ENCODE measurements at places on chromosomes 2 and 18.

DNA sequence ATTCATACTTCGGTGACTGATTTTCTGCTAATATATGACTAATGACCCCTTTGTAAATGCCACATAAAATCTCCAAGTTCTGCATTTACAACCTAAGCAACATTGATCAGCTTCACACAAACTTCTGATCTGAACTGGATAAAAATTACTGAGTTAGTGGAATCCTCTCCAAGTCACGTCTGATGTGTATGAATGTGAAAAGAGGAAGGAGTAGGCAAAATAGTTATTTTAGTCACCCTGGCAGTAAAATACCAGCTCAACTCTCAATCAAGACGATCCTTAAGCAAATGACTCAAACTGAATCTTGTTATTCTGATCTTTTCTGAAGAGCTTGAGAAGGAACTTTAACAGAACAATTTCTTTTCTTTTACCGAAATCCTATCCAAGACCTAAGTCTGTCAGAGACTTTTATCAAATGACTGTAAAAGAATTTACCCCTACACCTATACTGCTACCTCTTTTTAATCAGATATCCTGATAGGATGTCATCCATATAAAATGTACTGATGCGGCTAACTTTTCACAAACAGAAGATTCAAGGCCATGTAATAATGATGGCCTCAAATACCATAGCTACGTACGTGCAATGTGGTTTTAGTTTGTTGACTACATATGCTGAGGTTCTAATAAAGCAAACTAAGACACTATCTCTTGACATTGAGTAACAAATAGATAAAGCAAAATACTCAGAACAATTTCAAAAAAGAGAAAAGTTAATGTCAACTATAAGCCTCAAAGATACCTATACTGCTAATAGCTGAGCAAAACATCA lies 23.7 kb downstream of the CUL3 start:
- DNase-seq: no peak

DNA sequence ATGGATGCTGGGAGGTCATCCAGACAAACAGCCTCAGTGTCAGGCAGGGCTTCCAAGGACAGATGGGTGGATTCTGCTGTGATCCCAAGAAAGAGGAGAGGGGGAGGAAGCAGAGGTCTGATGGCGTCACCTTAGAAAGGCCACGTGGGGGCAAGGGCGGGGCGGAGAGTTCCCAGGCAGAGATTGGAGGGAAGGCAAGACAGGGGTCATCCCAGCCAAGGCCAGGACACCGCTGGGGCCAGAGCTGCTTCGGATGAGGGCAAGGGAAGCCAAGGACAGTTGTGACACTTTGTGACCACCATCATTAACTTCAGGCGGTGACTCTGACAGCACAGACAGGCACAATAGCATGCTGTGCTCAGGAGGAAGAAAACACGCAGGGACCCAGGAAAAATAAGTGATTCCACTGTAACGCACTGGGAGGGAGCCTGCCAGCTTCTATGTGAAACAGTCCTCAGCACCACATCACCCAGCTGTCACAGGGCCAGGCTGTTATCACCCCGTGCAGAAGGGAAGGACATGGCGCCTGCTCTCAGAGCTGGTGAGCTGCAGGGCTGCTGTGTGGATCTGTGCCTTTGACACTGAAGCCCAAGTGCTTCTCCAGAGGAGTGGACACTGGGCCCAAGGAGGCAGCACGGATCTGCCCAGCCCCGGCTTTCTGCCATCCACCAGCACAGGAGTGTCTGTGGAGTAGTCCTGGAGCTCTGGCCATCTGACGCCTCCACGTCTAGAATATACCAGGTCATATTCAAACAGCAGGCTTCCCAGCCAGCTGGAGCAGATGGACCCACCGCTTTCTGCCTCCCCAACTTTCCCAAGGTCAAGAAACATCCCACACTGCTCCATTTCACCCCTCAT lies 204.1 kb downstream of the NDUFA10 start:
- DNase-seq: no peak

DNA sequence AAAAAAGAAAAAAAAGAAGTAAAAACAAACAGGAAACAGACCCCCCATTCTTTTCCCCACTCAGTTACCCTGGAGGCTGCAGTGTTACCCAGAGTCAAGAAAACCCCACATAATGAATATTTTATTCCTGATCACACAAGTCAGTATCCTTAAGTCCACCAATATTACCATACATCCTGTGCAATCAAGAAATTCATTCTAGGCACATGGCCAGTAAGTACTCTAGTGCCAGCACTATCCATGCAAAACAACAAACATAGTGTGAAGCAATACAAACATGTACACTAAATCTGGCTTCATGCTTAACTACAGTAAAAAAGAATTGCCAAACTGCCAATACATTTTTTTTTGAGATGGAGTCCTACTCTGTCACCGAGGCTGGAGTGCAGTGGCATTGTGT lies 111.6 kb downstream of the FAM168B start:
- DNase-seq: no peak

GRCh38 chr2:119888680-119889079 lies 124.2 kb upstream of the EPB41L5 start:
- peak; percentile 87 for DNase-seq

DNA sequence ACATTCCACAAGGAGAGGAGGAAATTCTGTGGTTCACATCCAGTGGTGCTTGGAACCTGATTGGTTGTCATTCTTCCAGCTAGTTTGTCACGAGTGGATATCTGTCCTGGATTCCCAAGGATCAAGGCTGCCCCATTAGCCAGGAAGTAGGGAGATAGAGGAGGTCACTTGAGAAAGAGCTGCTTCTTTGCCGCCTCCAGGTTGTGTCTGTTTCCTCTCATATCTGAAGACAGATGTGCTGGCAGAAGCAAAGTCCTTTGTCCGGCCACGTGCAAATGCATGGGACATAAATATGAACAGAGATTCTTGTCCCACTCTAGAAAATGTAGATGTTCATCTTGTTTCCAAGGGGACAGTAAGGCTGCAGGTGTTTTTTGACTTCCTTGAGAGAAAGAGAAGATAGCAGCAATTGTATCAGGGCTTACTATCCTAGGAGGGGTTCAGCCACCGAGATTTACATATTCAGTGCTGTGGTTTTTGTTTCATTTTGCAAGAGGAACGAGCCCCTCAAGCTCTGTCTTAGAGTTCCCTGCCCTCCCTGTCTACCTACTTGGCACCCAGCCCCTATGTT lies 174.4 kb downstream of the RPIA start:
- DNase-seq: no peak

DNA sequence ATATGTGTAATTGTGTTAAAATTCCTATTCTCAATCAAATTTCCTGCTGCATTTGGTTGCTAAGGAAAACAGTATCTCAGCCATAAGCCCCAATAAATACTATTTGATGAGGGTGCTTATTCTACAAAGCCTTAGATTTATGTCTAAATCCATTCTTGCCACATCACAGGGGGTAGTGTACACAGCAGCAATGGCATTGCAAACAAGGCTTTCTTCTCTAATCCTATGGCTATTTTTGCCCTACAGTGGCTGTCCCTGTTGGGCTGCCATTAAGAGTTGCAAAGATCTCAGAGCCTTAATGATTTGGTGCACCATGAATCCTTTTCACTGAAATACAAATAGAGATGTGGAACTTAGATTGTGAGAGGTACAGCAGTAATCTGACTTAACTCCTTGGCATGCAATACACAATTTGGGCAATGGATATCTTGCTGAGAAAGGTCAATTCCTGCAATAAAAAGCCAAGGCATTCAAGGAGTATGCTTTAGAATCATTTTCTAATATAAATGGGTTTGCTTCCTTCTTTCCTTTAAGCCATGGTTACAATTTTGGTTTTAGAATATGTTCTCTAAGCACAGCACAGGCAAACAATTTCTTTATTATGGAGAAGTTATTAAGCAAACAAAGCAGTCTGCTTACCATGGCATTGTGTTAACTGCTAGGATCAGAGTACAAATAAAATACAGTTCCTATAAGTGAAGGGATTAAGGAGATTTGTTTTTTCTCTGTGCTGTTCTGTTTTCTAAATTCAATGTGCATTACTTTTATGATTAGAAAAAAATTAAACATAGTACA lies 69.8 kb upstream of the CD302 start:
- DNase-seq: no peak

GRCh38 chr2:2926009-2926857 lies 451.4 kb downstream of the EIPR1 start:
- DNase-seq: no peak

GRCh38 chr18:9021458-9021857 lies 81.0 kb upstream of the NDUFV2 start:
- DNase-seq: no peak

- DNase-seq: no peak
Observed at GRCh38 chr2:176692533-176692932, 423.3 kb downstream of the MTX2 start.

GRCh38 chr2:173555833-173556232 lies 201.2 kb downstream of the CDCA7 start:
- DNase-seq: peak; percentile 57

- DNase-seq: peak; percentile 66
Observed at GRCh38 chr2:190972846-190973245, 41.1 kb downstream of the STAT1 start.

GRCh38 chr2:241906826-241907570 lies 37.5 kb downstream of the RTP5 start:
- DNase-seq: no peak

DNA sequence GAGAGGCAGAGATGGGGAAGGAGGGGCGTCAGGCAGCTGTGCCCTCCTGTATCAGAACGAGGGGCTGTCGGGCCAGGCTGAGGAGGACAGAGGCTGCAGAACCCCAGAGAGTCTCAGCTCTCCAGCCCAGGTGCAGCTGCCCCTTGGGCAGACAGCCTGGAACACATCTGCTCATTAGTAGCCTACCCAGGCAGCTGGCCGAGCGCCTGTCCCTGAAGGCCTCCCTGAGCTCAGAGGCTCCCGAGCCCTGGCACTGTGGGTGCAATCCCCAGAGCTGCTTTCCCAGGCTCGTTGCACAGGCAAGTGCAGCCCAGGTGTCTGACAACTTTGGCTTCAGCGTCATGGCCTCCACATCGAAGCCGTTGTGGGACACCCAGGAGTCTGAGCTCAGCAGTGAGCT lies 13.1 kb upstream of the TMEM185B start:
- no peak for DNase-seq

GRCh38 chr2:207385076-207385475 lies 144.7 kb upstream of the CREB1 start:
- no peak for DNase-seq

- peak; percentile 48 for DNase-seq
Observed at GRCh38 chr2:122960759-122961641, 1064.1 kb upstream of the CNTNAP5 start.

DNA sequence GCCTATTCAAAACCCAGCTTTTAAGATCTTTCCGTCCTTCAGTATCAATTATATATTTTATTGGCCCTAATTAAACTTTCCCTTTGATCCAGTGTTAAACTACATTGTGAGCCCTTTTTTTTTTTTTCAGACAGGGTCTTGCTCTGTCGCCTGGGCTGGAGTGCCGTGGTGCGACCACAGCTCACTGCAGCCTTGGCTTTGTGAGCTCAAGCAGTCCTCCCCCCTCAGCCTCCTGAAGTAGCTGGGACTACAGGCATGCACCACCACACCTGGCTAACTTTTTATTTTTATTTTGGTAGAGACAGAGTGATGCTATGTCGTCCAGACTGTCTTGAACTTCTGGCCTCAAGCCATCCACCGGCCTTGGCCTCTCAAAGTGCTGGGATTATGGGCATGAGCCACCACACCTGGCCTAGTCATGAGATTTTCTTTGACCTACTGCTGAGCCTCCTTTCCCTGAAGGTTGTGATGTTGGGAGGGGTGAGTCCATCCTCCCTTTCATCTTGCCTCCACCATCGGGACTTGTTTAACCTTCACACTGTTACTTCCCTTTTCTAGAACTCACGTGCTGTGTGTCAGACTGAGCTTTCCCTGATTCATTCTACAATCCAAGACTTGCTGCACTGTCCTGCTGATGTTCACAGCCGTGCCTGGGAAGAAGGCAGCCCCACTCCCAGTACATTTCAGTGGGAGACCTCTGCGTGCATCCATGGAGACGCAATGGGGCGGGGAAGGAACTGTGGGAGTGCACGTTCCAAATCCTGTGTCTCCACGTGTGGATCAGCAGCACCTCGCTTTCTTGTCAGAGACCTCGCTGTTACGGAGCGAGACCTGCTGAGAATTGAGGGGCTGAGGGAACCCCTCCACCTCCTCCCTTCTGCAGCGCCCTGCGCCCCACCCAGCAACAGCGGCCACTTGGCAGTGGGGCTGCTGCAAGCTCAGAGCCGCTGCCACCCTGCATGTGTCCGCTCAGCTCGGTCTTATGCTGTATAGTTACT lies 10.8 kb downstream of the OXER1 start:
- DNase-seq: no peak

GRCh38 chr2:181411105-181411849 lies 45.9 kb upstream of the ITGA4 start:
- peak; percentile 35 for DNase-seq

- peak; percentile 47 for DNase-seq
Observed at GRCh38 chr18:58768293-58768974, 96.2 kb upstream of the ZNF532 start.

- no peak for DNase-seq
Observed at GRCh38 chr2:134354611-134355010, 100.7 kb downstream of the MGAT5 start.

DNA sequence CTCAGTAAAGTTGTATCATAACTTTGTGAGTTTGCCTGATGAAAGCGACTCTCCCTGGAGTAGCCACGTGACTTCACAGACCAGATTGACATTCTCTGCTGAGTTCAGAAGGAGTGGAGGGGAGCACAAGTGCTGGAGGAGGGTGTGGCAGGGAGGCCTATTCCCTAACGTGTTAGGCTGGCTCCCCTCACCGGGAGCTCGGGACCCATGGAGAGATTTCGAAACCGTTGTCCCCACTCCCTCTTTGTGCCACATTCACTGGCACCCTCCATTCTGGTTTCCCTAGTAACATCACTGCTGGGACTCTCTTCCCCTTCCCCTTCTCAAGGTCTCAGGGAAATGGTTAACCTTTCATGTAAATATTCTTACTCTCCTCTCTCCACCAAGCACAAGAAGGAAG lies 279.9 kb downstream of the ALPK2 start:
- no peak for DNase-seq

DNA sequence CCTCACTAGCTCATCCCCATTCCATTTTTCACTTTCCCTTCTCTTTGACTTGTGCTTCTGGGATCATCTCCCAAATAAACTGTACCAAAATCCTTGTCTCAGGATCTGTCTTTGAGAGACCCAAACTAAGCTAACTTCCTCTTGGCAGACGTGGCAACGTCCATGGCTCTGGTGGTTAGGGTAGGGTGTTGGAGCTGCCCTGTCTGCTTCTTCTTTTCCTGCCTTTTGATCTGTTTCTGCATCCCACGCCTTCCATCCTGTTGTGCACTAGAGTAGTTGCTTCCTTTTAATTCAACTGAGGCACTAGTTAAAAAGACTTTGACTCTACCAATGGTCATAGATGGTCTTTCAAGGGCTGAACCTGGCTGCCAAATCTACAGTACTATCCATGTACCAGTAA lies 5.5 kb upstream of the MAP4K4 start:
- no peak for DNase-seq

- DNase-seq: no peak
Observed at GRCh38 chr18:78362198-78362597, 617.4 kb upstream of the SALL3 start.

- DNase-seq: no peak
Observed at GRCh38 chr2:235688511-235689426, 194.9 kb downstream of the AGAP1 start.

- no peak for DNase-seq
Observed at GRCh38 chr2:21033237-21034155, 10.4 kb downstream of the APOB start.

- no peak for DNase-seq
Observed at GRCh38 chr2:235619544-235619943, 125.7 kb downstream of the AGAP1 start.

Data from fibroblast of skin of right quadriceps (primary cell).